Testis (tissue), 5 donors: ENCODE measurements at places on chromosomes 1 and 21.

- no peak overlapping the region for H3K4me3 ChIP-seq
- H3K27me3 ChIP-seq: no peaks in the 10 kb centered on the region
- H3K36me3 ChIP-seq: no peaks in the 10 kb centered on the region
- H3K27ac ChIP-seq: no peak overlapping the region
Observed at GRCh38 chr21:43971201-43971991, 40.7 kb upstream of the TRAPPC10 start.

DNA sequence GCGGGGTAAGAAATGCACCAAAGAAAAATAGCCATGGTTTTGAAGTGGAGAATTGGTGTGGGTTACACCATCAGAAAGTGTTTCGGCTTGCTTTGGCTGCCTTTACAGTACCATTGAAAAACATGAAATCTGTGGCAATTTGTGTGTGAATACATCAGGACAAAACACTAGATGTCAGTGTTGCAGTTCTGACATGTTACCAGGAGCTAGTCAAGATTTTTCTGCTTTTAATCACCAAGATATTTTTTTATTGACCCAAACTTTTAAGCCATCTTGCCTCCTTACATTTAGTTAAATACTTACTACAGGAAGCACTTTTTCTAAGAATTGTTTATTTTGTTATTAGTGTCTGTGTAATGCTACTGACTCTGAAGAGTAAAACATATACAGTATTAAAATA is 14.3 kb downstream of the RRP15 start:
- H3K4me1 ChIP-seq: no peaks in the 10 kb centered on the region
- H3K27ac ChIP-seq: no peak overlapping the region
- H3K36me3 ChIP-seq: no peaks in the 10 kb centered on the region
- no peak for DNase-seq
- no peak overlapping the region for H3K4me3 ChIP-seq
- H3K27me3 ChIP-seq: no peaks in the 10 kb centered on the region

DNA sequence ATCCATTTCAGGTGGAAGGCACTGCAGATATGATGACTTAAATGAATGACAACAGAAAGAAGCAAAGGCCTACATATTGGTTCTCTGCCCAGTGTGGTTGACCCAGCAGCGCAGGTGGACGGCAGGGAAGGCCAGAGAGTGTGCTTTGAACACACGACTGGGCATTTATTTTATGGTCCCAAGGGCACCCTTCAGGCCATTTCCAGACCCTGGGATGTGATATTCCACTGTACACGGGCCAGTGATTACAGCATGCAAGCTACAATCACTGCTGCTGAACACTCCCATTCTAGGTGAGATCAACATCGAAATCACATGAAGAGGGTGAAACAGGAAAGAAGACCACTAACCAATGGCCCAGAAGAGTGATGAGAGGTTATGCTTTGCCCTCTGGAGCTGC is 33.8 kb downstream of the PCNX2 start:
- H3K27me3 ChIP-seq: no peaks in the 10 kb centered on the region
- no peak overlapping the region for H3K27ac ChIP-seq
- H3K36me3 ChIP-seq: no peaks in the 10 kb centered on the region

DNA sequence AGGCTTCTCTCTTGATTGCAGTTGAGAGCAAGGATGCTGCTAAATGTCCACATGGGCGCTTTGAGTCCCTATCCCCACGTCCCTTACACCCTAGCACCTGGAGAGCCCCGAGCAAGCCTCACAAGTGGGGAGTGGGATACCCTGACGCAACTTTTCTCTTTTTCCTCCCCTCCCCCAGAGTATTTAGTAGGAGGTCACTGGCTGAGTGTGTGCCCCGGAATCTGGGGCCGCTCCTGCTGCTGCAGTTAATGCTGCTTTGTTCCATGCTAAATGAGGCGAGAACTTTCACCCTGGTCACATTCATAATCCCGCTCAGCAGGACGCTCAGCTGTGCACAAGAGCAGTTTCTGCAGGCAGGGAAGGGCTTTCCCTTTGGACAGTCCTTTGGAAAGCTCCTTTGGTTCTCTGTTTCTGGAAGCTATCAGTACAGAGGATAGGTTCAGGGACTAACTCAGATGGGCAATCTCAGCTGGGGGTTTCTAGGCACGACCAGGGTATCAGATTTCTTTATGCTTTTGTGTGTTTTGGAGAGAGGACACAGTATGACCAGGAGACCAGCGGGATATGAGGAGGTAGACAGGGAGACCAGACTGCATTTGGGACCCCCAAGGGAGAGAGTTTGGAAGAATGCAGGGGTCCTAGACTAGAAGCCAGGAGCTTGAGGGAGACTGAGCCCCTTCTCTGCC is 75.9 kb downstream of the NOS1AP start:
- DNase-seq: no peak
- H3K4me1 ChIP-seq: peaks cover 12% of the 10 kb centered on the region
- H3K27me3 ChIP-seq: no peaks in the 10 kb centered on the region
- no peaks in the 10 kb centered on the region for H3K36me3 ChIP-seq

- H3K4me3 ChIP-seq: no peak overlapping the region
- H3K36me3 ChIP-seq: no peaks in the 10 kb centered on the region
- H3K27me3 ChIP-seq: no peaks in the 10 kb centered on the region
- no peak for DNase-seq
- H3K4me1 ChIP-seq: no peaks in the 10 kb centered on the region
Observed at GRCh38 chr1:30320581-30320890, 402.8 kb downstream of the MATN1 start.

- no peak overlapping the region for H3K4me3 ChIP-seq
- H3K27ac ChIP-seq: peak overlapping the region; percentile 19
- no peaks in the 10 kb centered on the region for H3K36me3 ChIP-seq
- H3K27me3 ChIP-seq: no peaks in the 10 kb centered on the region
- DNase-seq: no peak
- H3K4me1 ChIP-seq: peaks cover 5% of the 10 kb centered on the region
Observed at GRCh38 chr1:53271446-53272090, 33.2 kb upstream of the MAGOH start.

GRCh38 chr21:41438425-41439113 is 12.5 kb downstream of the MX1 start:
- DNase-seq: peak; percentile 9
- H3K36me3 ChIP-seq: no peaks in the 10 kb centered on the region
- no peak overlapping the region for H3K27ac ChIP-seq
- H3K4me1 ChIP-seq: no peaks in the 10 kb centered on the region
- H3K27me3 ChIP-seq: no peaks in the 10 kb centered on the region
- H3K4me3 ChIP-seq: no peak overlapping the region

GRCh38 chr1:202599669-202600431 is 110.4 kb downstream of the SYT2 start:
- peak; percentile 76 for DNase-seq
- H3K36me3 ChIP-seq: no peaks in the 10 kb centered on the region
- H3K27me3 ChIP-seq: no peaks in the 10 kb centered on the region

DNA sequence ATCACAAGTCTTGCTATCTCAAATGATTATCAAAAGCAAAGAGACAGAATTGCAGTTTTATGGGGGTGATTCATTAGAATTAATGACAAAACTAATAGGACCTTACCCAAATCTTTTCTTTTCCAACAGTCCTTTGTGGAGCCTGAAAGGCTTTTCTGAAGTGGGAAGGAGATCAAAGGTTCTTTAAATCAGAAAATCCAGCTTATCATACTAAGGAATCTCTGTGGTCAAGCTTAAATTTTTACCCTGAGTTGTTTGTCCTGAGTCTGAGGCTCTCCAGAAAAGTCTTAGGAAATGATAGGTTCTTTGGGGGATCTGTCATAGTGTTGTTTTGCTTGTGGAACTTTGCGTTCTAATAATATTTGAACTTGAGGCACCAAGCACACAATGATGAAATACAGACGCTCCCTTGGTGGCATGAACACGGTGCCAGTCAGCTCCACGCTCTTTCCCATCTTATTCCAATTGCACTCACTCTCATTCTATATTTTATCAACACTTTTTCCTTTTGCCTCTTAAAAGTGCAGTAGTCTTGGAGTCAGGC is 38.0 kb upstream of the COL24A1 start:
- H3K4me3 ChIP-seq: no peak overlapping the region
- no peaks in the 10 kb centered on the region for H3K4me1 ChIP-seq
- no peak for DNase-seq
- no peaks in the 10 kb centered on the region for H3K36me3 ChIP-seq
- H3K27ac ChIP-seq: no peak overlapping the region

DNA sequence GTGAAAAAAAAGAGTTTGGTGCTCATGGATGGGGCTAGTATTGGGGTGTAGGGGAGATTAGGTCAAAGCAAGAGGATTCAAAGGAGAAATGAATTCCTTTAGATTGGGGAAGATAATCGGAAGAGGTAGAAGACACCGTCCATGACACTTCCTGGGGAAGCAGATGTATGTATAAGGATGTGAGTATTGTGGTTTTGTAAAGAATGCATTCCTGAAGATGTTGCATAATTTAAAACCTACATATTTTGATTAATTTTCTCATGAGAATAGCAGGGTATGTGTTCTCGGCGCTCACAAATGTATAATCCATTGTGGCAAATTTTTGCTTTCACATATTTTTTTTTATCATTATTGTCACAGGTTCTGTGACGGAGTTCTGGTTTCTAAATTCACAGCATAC is 5.5 kb upstream of the LGALS8 start:
- DNase-seq: no peak
- no peaks in the 10 kb centered on the region for H3K27me3 ChIP-seq
- H3K4me1 ChIP-seq: peaks cover 5% of the 10 kb centered on the region

- DNase-seq: no peak
- no peak overlapping the region for H3K4me3 ChIP-seq
- H3K27me3 ChIP-seq: no peaks in the 10 kb centered on the region
- H3K36me3 ChIP-seq: no peaks in the 10 kb centered on the region
- H3K4me1 ChIP-seq: no peaks in the 10 kb centered on the region
Observed at GRCh38 chr1:153228491-153228890, 11.1 kb downstream of the PRR9 start.

- no peak overlapping the region for H3K4me3 ChIP-seq
- DNase-seq: no peak
- H3K27ac ChIP-seq: no peak overlapping the region
- peaks cover 2% of the 10 kb centered on the region for H3K4me1 ChIP-seq
- no peaks in the 10 kb centered on the region for H3K36me3 ChIP-seq
Observed at GRCh38 chr1:15224974-15225373, 22.0 kb upstream of the FHAD1 start.

DNA sequence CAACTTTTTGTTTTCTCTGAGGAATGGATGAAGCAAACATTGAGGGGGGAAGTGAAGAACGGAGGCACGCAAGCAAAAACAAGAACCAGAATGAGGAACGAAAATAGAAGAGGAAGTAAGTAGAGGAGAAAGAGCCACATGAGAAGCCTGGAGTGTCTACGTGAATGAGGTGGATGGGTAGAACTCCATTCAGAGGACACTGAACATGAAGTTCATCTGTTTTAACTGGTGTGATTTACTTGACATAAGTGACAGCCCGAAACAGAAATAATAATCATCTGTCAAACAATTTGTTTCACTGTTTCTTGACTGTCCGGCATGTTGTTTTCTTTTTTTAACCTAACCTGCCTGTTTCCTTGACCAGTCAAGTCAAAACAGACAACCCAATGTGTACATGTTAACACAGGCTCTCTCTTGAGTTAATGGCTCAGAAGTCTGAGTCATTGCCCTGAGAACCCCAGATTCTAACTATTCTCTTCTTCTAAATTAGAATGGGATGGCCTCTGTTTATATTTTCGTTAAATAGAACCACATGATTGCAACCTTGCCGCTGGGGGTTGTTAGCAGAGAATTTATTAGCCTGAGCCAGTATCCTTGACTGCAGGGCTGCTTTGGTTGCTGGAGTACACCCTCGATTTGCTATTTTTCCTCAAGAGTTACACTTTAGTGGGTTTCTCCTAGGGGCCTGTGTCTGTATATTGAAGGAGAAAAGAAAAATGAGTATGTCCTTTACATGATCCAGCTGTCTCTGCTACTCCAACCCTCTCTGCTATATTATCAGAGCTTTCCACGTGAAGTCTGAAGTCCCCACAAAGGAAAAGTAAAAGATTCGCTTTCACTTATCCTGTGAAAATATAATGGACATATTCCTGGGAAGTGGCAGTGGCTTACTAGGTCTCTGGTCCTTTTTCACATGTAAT is 151.7 kb downstream of the ZC3H11B start:
- no peaks in the 10 kb centered on the region for H3K4me1 ChIP-seq
- peak overlapping the region; percentile 29 for H3K27ac ChIP-seq

- H3K4me1 ChIP-seq: peaks cover 16% of the 10 kb centered on the region
- DNase-seq: no peak
- H3K36me3 ChIP-seq: no peaks in the 10 kb centered on the region
- H3K27me3 ChIP-seq: no peaks in the 10 kb centered on the region
- H3K27ac ChIP-seq: peak overlapping the region; percentile 36
Observed at GRCh38 chr1:3470650-3471355, 16.3 kb downstream of the ARHGEF16 start.

- no peak overlapping the region for H3K27ac ChIP-seq
- no peaks in the 10 kb centered on the region for H3K27me3 ChIP-seq
- no peaks in the 10 kb centered on the region for H3K36me3 ChIP-seq
- H3K4me1 ChIP-seq: no peaks in the 10 kb centered on the region
Observed at GRCh38 chr1:245571815-245572294, 417.1 kb downstream of the KIF26B start.

DNA sequence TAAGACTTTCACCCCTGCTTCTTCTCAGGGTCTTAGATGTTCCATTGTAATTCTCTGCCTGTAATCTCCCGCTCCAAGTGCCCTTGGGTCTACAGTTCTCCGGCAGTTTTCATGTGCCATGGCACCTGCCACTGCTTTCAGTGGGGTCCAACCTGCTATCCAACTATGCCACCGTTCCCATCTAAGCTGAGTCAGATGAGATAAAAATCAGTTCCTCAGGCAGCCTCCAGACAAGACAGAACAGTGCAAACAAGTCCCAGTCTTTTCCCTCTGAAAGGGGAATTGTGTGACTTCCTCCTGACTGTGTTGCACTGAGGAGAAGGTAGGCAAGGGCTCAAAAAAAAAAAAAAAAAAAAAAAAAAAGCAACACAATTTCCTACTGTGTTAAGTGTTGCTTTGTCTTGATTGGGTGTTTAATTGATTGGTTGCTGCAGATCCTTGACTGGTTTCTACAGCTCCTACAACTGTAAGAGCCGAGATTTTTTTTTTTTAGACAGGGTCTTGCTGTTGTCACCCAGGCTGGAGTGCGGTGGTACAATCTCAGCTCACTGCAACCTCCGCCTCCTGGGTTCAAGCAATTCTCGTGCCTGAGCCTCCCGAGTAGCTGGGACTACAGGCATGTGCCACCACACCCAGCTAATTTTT is 50.7 kb downstream of the EBNA1BP2 start:
- H3K4me3 ChIP-seq: no peak overlapping the region
- DNase-seq: no peak
- H3K36me3 ChIP-seq: no peaks in the 10 kb centered on the region
- no peaks in the 10 kb centered on the region for H3K4me1 ChIP-seq
